ENCODE measurements at places on chromosomes 1 and 21.

- DNase-seq: no peak
These were observed 102.7 kb downstream of the LYST start for GRCh38 chr1:235763962-235764361.

- no peak for DNase-seq
These were observed 4.0 kb downstream of the PGLYRP4 start for GRCh38 chr1:153344718-153345025.

GRCh38 chr1:109269981-109270622, 12.8 kb downstream of the PSRC1 start:
- DNase-seq: no peak

DNA sequence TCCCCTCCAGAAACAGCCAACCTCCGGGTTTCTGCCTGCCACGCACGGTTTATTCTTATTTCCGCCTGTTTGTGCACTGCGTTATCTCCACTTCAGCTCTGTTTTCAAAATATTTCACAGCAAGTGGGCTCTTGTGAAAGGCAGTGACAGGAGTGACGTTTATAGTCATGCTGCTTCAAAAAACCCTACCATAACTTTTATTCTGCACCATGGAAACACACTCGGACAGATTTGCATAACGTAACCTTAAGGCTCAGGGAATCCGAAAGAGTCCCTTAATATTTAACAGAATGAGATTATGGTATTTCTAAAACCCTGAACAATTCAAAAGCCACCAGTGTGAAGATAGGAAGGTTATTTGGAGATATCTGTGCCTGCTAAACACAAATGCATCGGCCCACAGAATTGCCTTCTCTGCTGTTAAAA, 782 bp upstream of the SDE2 start:
- no peak for DNase-seq

- no peak for DNase-seq
These were observed 94.4 kb upstream of the GREM2 start for GRCh38 chr1:240706150-240706935.

- DNase-seq: no peak
These were observed 290.4 kb downstream of the OLFM3 start for GRCh38 chr1:101706366-101706765.

- no peak for DNase-seq
These were observed 48.7 kb downstream of the OVGP1 start for GRCh38 chr1:111378791-111379190.

DNA sequence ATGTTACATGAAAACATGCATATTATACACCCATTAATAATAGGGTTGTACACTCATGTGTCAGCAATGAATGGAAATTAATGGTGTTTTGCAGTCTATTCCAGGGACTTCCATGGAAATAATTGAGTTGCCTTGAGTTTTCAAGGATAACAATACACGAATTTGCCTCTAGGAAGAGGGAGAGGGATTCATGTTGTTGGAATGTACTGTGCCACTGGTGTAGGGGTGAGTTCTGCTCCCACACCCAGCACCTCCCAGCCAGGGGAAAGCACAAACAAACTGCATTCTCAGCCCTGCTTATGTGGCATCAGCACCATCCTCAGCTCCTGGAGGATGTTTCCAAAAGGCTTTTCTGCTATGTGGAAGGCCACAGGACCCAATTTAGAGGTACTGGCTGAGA, 57.8 kb downstream of the BCAR3 start:
- no peak for DNase-seq

DNA sequence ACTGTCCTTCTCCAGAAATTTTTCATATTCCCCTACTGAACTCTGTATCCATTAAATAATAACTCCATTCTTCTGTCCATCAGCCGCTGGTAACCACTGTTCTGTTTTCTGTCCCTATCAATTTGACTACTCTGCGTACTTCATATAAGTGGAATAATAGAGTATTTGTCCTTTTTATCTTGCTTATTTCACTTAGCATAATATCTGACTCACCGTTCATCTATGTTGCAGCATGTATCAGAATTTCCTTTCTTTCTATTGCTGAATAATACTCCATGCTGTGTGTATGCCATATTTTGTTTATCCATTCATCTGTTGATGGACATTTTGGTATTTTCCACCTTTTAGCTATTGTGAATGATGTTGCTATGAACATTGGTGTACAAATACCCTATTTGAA, 71.9 kb downstream of the CEP350 start:
- DNase-seq: no peak

DNA sequence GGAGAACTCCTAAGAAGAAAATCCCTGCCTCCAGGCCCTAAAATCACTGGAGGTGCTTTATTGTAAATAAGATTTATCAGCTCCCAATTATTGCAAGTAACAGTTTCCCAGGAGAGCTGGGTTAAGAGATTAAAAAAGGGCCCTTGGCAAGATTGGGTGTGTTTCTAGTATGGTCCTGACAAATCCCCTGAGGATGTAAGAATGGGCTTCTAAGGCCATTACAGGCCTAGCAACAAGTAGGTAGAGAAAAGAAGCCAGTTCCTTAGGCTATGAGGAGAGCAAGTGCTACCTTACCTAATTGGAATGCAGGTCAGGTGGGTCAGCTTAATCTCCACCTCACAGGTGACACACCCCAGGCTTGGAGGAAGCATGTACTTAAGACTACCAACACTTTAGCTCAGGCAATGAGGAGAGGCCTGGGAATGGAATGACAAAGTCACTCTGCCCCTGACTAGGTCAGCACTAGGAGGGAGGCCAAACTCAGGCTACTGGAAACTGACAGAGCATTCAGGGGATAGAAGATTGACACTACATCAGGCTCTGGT, 6.8 kb upstream of the OTUD7B start:
- DNase-seq: no peak

GRCh38 chr1:169110236-169110635, 3.7 kb downstream of the ATP1B1 start:
- no peak for DNase-seq

- peak; percentile 57 for DNase-seq
These were observed 2.6 kb upstream of the TOR3A start for GRCh38 chr1:179079113-179079761.

DNA sequence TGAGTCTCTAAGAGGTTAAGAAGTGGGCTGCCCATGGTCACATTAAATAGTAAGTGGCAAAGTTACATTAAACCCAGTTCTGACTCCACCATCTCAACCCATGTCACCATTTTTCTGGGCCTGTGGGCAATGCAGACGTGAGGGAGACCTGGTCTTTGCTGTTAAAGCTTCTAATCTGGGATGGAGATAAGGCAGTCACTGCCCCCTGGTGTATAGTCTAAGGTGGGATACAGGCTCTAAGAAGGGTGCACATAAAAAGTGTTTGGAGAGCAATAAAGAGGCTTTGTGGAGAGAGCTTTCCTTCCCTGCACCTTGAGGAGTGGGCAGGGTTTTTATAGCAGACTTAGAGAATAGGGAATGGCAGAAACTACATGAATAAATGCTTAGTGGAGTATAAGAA, 141.3 kb downstream of the ROR1 start:
- peak; percentile 19 for DNase-seq

- peak; percentile 44 for DNase-seq
These were observed 759 bp downstream of the AHCTF1 start for GRCh38 chr1:246930830-246931548.

GRCh38 chr1:44909901-44910544, 67.0 kb upstream of the PTCH2 start:
- DNase-seq: no peak

GRCh38 chr1:184640505-184640904, 114.2 kb downstream of the EDEM3 start:
- no peak for DNase-seq

DNA sequence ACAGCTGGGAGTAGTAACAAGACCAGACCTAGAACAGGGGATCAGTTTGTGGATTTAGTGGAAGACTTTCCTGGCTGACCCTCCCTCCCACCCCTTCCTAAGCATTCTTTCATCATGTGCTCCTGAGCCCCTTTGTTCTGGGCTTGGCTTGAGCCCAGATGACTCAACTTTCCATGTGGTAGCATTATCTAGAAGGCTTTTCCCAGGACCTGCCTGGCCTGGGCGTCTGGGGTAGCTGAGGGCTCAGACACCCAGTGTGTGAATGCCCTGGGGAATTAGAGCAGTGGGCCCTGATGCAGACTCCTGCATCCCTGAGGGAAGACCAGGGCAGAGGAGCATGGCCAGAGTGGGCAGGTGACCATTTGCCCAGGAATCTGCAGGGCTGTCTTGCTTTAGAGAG, 44.1 kb upstream of the TSPAN2 start:
- no peak for DNase-seq

GRCh38 chr1:20148571-20149500, 9.7 kb downstream of the PLA2G2F start:
- no peak for DNase-seq

DNA sequence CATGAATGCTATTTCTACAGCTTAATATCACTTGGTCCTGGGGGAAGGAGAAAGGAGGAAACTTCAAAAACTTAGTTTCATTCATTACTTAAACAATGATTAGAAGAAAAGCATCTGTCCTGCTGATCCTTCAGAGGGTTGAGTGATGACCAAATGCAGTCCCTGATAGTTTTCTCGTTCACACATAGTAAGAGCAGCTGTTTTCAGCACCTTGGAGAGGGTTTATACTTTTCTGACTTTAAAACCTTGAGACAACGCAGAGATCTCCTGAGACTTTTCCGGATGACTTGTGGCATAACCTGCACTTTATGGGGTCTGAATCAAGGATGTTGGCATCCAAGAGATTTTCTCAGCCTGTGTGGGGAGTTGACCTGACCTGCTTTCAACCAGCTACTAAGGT, 94.0 kb upstream of the KCND3 start:
- DNase-seq: no peak

GRCh38 chr1:11979028-11979850, 1.0 kb upstream of the MFN2 start:
- no peak for DNase-seq

- DNase-seq: peak; percentile 68
These were observed 133.7 kb downstream of the CAPN8 start for GRCh38 chr1:223531742-223532341.

- DNase-seq: no peak
These were observed 172.1 kb upstream of the ZRANB2 start for GRCh38 chr1:71252900-71253299.

- DNase-seq: no peak
These were observed 103.1 kb downstream of the FAM78B start for GRCh38 chr1:166063701-166064100.

DNA sequence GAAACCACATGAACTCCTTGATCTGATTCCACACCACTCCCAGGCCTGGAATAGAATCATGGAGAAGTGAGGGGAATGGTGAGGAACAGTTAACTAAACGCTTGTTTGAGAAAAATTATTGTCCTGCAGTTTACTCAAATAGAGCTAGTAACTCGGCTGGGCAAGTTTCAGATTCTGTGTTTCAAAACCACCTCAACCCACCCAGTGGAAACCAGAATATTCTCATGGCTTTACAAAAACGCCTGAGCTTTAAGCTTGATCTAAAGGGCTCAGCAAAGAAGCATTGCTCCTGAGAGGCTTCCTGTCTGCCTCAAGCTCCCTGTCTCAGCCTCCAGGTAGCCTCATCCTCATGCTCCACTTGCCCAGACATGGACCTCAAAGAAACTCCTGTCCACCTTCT, 16.6 kb downstream of the TCHHL1 start:
- no peak for DNase-seq

GRCh38 chr1:233665575-233666270, 51.8 kb downstream of the KCNK1 start:
- no peak for DNase-seq

GRCh38 chr1:157852476-157852875, 10.9 kb upstream of the CD5L start:
- DNase-seq: no peak

DNA sequence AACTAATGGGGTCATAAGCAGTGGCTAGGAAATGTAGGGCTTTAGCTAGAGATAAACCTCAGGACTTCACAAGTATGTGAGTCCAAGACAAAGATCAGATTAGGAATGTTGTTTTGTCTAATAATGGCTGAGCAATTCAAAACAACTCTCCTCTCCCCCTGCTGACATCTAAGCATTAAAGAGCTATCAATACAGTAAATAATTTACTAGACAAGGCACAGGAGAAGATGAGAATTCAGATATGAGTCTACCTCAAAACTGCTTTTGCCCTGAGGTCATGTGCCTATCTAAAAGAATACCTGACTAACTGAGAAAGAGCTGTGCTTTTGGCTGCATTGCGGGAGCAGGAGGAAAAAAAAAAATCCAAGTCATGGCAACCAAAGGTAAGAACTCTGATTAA, 86.8 kb downstream of the SPATA17 start:
- no peak for DNase-seq

- DNase-seq: no peak
These were observed 28.7 kb upstream of the EIF4G3 start for GRCh38 chr1:21205416-21205815.

DNA sequence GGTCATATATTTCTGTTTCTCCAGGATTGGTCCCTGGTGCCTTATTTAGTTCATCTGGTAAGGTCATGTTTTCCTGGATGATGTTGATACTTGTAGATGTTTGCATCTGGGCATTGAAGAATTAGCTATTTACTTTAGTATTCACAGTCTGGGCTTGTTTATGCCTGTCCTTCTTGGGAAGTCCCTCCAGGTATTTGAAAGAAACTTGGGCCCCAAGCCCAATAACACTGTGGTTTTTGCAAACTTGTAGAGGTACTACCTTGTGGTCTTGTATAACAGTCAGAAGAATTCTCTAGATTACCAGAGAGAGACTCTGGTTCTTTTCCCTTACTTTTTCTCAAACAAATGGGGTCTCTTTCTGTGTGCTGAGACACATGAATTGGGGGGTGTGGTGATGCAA, 251.4 kb upstream of the B3GALT2 start:
- no peak for DNase-seq

DNA sequence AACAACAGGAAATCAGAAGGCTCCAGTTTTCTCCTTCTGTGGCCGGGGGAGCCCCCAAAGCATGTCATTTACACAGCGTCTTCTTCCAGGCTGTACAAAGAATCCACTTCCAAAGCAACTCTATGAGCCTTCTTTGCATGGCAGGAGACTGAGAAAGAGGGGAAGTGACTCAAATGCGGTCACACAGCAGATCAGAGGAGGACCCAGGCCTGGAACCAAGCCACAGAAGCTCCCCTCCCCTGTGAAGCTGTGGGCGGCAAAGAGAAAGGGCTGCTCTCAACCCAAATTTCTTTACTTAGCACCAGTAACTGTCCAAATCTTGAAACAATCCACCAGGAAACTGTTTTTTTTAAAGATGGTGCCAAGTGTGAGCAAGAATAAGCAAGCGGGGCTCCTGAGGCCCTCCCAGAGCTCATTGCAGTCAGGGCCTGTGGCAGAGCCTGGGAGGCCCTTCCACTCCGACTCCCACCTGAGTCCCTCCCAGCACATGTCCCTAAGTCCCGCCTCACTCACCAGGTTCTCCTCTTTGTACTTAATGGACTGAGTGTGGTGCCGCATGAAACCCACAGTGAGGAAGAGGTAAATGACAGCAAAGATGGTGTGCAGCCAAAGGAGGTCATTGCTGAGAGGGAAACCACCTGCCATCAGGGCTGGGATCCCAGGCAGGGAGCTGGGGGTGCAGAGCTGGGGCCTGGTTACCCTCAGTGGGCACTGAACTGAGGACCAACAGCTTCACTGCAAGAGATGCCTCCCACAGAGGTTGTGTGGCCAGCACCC, 15.9 kb downstream of the TMEM63A start:
- DNase-seq: no peak
